ENCODE measurements at places on chromosomes 13 and 19. TPM values are rescaled to one million over a fixed set of nuclear protein-coding genes. Genes with fewer than 3 reads are reported as not detected.

The ZNF99 gene
- total RNA-seq, result not detected

The ERCC1 gene
- total RNA-seq, result 46.6 TPM

The UNC13A gene
- total RNA-seq, result 0.06 TPM

The SIGLEC12 gene
- total RNA-seq, result not detected

The SLC17A7 gene
- total RNA-seq, result 0.15 TPM

The FKRP gene
- total RNA-seq, result 24.4 TPM

The CEACAM4 gene
- 0.64 TPM for total RNA-seq

The CNN1 gene
- not detected for total RNA-seq
